ENCODE measurements at places on chromosomes 3 and 15.

- DNase-seq, result no peak
These were observed 138.9 kb downstream of the TMCO5A start for GRCh38 chr15:38073178-38073946.

DNA sequence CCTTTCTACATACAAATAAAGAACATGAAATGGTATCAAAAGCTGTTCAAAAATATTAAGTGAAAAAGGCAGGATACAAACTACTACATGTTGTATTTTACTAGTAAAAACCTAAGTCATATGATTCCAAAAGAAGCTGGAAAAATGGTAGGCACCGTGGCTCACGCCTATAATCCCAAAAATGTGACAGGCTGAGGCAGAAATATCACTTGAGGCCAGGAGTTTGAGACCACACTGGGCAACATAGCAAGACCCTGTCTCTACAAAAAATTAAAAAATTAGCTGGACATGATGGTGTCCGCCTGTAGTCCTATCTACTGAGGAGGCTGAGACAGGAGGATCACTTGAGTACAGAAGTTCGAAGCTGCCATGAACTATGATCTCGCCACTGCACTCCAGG, 1.7 kb downstream of the EMC7 start:
- DNase-seq, result no peak

GRCh38 chr3:180267202-180267843, 230.6 kb upstream of the PEX5L start:
- DNase-seq, result peak; percentile 13

GRCh38 chr15:37142371-37142770, 42.0 kb upstream of the MEIS2 start:
- no peak for DNase-seq

- DNase-seq, result no peak
These were observed 25.3 kb upstream of the HRH1 start for GRCh38 chr3:11128682-11129632.

- DNase-seq, result no peak
These were observed 32.7 kb downstream of the KCNMB2 start for GRCh38 chr3:178568911-178569310.

- peak; percentile 49 for DNase-seq
These were observed 82.0 kb upstream of the LRIG1 start for GRCh38 chr3:66582721-66583423.

DNA sequence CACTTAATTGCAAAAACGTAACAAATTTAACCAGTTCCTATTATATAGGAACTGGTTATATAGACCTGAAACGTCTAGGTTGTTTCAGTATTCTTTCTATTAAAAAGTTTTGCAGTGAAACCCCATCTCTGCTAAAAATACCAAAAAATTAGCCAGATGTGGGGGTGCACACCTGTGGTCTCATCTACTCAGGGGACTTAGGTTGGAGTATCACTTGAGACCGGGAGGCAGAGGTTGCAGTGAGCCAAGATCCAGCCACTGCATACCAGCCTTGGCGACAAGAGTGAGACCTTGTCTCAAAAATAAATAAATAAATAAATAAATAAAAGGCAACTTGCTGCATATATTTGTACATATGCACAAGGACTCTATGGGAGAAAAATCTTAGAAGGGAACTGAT, 387.0 kb downstream of the TUSC7 start:
- no peak for DNase-seq

DNA sequence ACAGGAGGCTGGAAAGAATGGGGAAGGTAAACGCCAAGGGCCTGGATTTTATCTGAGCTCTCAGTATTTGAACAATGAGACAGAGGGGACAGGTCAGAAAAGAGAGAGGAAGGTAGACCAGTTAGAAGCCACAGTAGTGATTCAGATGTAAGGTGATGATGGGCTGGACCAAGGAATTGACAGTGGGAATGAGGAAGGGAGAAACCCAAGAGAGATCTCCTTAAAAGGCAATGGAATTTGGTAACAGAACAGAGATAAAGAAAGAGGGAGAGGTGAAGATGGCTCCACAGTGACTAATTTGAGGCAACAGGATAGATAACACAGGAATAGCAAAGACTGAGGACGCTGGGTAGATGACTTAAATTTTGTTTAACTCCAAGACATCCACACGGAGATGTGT, 11.4 kb upstream of the HEG1 start:
- no peak for DNase-seq

DNA sequence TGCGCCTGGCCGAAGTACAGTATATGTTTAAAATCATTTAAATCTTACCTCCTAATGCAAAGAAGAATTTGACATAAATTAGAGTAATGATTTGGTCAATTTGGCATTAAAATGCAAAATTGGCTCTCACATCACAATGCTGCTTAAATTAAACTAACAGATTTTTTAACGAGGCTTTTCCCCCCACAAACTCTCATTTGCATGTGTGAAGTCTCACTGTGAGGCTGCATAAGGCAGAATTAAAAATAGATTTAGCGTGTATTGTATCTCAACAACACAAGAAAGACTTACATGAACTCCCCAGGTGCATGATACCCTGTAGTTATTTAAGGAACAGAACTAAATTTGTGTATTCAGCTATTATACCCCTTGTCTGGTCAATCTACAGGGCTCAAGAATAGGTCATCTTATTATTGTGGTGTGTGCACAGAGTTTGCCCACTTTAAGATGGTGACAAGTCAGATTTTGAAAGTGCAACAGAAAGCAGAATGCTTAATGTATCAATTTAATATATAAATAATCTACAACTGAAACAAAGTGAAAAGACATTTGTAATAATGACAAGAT, 897.9 kb downstream of the EPHA3 start:
- no peak for DNase-seq

DNA sequence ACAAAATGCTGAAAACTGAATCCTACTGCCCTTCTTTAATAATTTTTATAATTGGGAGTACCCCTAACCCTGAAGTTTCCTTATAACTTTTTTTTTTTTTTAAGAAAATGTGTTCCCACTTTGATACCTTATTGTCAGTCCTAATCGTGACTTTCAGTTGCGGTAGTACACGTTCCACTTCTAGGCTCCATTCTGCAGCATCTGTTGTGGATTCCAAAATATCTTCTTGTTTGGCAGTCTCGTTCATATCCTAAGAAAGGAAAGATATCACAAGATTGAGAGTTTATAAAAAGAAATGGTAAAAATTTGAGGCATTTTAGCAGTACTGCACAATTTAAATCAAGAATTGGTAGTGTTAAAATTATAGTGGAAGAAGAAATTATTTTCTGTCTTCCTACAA, 30.8 kb downstream of the IFT57 start:
- DNase-seq, result no peak

- no peak for DNase-seq
These were observed 598.2 kb downstream of the NAALADL2 start for GRCh38 chr3:175457301-175457700.

GRCh38 chr3:52872245-52872644, 25.1 kb downstream of the STIMATE start:
- no peak for DNase-seq

GRCh38 chr3:125202197-125202596, 10.4 kb downstream of the SLC12A8 start:
- no peak for DNase-seq

- no peak for DNase-seq
These were observed 1286.6 kb upstream of the ALCAM start for GRCh38 chr3:104080088-104080626.

- no peak for DNase-seq
These were observed 210.7 kb downstream of the TLE3 start for GRCh38 chr15:69887009-69887408.

DNA sequence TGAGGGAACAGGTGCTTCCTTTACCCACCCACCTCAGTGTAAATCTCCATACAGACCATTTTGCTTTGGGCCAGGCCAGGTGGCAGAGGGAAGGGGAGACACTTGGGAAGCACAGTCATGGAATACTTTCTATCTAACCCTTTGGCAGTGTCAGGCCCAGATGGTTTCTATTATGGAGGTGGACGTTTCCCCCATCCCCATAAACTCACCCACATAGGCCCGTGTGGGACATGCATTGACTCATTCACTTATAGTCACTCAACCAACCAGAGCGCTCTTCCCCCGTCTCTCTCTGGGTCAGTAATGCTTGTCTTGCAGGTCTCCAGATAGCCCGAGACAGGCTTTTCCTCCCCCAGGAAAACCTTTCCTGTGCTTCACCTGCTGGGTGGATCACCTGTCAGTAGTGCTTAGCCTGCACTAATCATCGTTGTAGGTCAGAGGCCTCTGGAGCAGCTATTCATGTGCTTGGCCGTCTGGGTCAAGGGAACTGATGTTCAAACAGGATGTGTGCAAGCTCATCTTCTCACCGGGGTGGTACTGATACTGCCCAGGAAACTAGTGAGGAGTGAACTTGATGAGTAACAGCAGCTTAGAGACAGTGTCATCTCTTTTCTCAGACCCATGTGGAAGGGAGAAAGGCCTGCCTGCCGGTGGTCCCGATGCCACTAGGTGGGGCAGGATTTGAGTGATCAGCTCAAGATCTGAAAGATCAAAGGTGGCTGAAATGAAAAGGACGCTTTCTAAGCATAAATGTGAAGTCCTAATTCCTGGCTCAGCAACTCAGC, 67.1 kb downstream of the CEMIP start:
- no peak for DNase-seq

DNA sequence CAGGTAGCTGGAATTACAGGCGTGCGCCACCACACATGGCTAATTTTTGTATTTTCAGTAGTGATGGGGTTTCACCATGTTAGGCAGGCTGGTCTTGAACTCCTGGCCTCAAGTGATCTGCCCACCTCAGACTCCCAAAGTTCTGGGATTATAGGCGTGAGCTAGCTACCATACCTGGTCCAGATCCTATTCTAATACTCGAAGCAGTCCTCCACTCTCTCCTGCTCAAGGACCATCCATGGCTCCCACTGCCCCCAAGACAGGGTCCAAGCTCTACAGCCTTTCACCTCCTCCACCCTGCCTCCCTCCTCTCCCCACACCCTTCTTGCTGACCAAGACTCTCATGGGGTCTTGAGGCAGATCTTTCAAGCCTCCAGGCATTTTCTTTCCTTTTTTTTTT, 12.6 kb upstream of the GRIP2 start:
- DNase-seq, result no peak

DNA sequence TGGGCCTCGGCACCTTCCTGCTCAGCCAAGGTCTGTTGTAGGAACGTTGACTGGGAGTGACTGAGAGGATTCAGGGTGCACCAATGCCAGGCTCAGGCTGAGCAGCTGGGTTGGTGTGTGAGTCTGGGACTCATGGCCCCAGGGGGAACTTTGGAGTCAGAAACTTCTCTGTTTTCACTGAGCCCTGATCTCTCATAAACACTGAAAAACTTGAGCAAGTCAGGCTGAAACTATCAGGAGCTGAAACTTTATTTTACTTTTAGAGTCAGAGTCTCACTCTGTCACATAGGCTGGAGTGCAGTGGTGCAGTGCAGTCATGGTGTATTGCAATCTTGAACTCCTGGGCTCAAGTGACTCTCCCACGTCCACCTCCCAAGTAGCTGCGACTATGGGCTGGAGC, 3.0 kb downstream of the TRAK1 start:
- no peak for DNase-seq

GRCh38 chr15:93217343-93217742, 128.3 kb upstream of the RGMA start:
- no peak for DNase-seq

GRCh38 chr3:168548719-168549118, 453.0 kb upstream of the GOLIM4 start:
- no peak for DNase-seq

DNA sequence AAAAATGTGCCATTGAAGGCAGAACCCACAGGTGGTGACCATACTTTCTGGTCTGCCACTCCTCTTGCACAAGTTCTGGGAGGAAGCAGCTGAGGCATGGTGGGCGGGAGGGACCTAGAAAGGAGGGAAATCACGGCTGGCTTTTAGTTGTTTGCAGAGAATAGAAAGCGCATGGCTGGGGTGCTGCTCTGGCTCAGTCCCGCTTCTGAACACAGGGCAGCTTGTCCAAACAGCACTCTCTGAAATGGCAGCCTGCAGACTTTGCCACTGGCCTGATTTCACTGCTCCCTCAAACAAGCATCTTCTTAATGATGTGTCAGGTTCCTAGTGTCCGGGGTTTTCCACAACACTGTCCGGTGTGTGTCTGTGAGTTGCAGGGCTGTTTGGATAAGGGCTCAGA, 76.7 kb downstream of the AAGAB start:
- DNase-seq, result no peak

GRCh38 chr3:38149708-38150107, 11.2 kb downstream of the MYD88 start:
- no peak for DNase-seq

DNA sequence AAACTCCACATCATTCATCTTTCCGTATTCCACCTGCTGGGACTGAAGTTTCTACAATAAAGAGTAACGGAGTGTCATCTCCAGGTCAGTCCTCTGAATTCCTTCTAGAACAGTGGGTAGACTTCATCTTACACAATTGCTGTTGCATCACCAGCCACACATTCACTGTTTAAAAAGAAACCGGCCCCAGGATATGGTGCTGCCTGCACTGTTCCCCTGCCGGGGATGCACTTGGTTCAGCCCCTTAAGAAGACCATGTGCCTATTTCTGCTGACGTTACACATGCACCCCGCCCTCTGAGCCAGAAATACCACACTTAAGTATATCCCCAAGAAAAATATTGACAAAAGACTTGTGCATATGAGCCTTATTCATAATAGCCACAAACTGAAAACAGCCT, 233.4 kb downstream of the FEZF2 start:
- no peak for DNase-seq

DNA sequence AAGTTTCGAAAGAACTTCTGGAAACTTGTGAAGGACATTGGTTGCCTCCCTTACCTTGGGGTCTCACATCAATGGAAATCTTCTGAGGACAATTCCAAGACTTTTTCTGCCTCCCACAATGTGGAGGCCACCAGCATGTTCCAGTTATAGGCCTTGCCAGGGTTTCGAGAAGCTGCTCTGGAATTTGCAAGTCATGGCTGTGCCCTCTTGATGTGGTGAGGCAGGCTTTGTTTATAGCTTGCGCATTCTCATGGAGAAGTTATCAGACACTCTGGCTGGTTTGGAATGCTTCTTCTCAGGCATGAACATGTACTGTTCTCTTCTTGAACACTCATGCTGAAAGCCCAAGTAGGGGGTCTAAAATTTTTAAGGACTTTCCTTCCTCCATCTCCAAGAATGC, 4.1 kb downstream of the CXCR6 start:
- no peak for DNase-seq

- no peak for DNase-seq
These were observed 50.3 kb upstream of the SLC6A6 start for GRCh38 chr3:14352002-14352627.

- peak; percentile 20 for DNase-seq
These were observed 542 bp downstream of the INKA1 start for GRCh38 chr3:49803465-49804140.

Measured in CD4-positive, alpha-beta T cell treated with Interleukin-4 for 4 hours (primary cell).